Naive thymus-derived CD4-positive, alpha-beta T cell (primary cell): ENCODE measurements at places on chromosomes 4 and X.
A peak's percentile ranks its signal among the peaks of the same experiment; 100 is the strongest.

- no peak for DNase-seq
These were observed 37.6 kb downstream of the FAM193A start for GRCh38 chr4:2574009-2574408.

- no peak for DNase-seq
These were observed 90.4 kb upstream of the RAB40AL start for GRCh38 chrX:102846544-102847236.

GRCh38 chr4:114200026-114200425, 220.6 kb upstream of the ARSJ start:
- DNase-seq: no peak

GRCh38 chr4:104592183-104592582, 97.5 kb upstream of the CXXC4 start:
- no peak for DNase-seq

DNA sequence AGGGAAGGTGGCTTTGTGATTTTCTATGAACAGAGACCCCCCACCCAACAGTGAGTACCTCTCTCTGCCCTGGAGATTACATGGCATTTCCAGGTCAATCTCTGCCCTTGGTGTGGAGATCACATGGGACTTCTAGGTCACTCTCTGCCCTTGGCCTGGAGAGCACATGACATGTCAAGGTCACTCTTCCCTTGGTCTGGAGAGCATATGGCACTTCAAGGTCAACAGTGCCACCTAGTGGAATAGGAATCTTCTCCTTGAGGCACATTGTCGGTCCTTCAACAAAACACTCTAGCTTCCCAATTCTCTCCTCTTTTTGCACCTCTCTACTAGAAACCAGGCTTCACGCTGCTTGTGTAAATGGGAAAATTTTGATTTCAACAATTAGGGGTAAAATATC, 66.2 kb upstream of the TACR3 start:
- DNase-seq: no peak

DNA sequence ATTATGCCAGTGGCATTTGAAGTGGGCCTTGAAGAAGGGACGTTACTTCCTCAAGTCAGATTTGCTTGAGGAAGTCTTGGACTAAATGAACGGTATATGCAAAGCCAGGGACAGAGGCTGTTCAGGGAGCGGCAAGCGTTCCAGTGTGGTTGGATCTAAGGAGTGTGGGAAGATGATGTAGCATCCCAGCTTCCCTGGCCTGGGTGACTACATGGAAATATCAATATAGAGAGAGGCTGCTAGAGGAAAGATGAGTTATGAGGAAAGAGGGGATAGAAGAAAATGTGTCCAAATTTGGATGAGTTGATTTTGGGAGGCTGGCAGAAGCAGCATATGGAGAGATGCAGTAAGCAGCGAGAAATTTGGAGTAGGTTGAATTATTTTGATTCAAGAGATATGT, 432.5 kb upstream of the TENM3 start:
- DNase-seq: no peak

DNA sequence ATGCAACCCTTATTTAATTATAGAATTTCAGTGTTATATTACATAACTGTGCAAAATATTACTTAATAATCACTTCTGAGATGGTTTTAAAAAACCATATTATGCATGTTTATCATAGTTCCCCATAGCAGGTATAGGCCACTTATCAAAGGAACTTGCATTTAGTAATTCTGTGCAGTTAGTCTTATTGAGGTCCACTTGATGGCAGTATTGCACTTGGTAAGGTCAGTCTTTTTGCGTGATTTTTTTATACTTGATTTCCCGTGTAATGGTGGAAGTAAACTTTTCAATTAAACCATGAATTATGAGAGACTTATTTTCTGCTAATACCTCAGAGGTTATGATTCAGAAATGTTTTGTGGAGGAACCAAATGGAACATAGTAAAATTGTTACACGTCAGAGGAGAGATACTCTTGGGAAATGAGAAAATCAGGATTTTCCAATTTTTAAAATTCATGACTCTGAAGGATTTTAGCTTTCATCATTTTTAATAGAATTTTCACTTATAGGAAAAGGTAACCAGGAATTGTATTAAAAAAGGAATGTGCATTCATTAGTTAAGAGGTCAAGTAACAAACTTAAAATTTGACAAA, 230.0 kb downstream of the CCSER1 start:
- DNase-seq: no peak

GRCh38 chr4:186685767-186686183, 37.9 kb downstream of the FAT1 start:
- no peak for DNase-seq

GRCh38 chr4:92791871-92792440, 488.2 kb downstream of the GRID2 start:
- DNase-seq: no peak

DNA sequence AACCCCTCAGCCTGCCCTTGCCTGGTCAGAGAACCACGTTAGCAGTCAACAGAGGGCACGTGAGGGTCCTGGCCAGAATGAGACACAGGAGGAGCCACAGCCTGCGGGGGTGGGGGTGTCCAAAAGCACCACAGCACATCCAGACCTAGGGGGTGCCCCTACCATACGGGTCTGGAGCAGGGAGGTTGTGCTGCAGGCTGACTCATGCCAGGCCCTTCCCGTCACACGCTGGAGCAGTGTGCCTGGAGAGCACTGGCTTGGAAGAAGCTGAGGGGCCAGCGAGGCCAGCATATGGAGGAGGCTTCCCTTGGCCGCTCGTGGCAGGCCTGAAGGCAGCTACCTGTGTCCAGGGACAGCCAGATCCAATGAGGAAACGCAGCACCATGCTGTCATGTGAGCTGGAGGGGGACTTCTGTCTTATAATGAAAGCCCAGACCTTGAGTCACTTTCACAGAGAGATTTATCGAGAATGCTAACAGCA, 1.5 kb upstream of the IRAK1 start:
- DNase-seq: no peak

- DNase-seq: no peak
These were observed 519.8 kb downstream of the TRIML1 start for GRCh38 chr4:188658958-188659522.

DNA sequence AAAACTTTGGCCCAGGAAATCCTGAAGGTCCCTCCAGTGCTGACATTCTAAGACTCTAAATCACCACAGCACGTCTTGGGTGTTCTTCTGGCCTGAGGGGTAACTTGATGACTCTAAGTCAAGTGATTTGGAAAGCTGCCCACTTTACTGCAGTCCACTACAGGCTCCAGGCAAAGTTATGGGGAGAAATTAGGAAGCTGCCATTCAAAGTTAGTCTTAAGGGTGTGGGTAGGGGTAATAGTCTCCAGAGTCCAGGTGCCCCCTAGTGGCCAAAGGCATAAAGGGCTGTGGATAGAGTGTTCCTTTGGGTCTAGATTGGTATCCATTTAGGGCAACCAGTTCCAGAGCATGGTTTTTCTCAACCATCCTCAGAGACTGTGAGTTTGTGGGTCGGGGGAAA, 38.7 kb upstream of the SLC16A2 start:
- DNase-seq: peak; percentile 11

DNA sequence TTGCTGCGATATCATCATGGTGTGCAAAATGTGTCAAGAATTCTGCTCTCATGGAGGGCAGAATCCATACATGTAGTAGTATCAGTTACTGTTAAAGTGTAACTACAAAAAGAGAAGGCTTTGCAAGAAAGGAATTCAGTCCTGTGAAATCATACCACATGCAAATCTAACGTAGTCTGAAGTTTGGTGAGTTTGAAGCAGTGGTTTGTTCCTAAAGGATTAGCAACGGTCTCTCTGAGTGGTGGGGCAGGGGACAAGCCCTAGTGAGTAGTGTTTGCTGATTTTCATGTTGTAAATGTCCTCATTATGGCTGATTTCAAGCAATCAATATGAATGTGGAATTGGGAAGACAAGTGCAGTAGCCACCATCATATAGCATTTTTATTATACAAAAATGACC, 47.1 kb upstream of the CLNK start:
- no peak for DNase-seq

DNA sequence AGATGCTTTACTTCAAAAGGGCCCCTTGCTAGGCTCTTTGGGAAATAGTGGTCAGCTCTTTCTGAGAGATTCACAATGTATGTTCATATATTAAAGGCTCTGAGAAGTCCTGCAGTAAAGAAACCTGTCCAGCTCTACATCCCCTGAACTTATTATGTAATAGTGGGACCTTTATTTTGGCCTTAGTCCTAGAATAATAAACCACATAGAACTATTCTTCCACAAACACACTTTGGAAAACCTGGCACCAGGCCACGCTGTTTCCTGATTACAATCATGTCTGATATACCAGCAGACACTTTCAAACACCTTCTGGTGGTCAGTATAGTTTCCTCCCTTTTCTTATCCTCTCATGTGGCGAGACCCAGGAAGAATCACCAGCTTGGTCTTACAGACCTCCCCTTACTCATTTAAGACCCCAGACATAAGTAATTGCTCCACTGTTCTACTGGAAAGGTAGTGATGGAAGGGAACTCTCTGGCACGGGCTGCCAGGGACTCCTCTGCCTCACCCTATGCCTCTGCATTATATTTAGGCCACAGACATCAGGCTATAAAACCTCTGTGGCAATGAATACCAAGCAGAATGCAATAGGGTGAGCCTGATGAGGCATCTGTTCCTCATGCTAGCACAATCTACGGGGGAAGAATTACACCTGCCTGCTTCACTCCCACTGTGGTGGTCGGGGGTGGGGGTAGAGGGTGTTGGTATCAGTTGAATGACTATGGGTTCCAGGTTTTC, 5.7 kb upstream of the PPEF1 start:
- no peak for DNase-seq

DNA sequence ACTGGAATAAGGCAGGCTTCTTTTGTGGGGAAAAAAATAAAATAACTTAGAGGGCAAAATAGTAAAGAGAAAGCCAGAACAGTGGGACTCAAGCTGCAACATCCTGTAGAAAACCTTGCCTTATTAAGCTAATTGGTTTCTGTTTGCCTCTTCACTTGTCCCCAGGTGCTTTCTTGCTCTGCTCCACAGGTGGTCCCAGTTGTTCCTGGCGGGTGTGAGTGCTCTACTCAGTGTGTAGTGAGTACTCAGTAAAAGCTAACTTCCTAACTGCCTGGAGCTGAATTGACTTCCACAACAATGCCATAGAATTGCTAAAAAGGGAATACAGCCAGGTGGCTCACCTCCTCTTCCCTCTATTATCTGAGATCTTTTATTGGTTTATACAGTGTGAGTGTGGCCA, 930.2 kb downstream of the C4orf33 start:
- DNase-seq: no peak
